ENCODE measurements at places on chromosomes 5 and 9. TPM values are rescaled to one million over a fixed set of nuclear protein-coding genes. Genes with fewer than 3 reads are reported as not detected.
A peak's percentile ranks its signal among the peaks of the same experiment; 100 is the strongest.

Gene PAPPA
- 1.4 TPM for total RNA-seq

DNA sequence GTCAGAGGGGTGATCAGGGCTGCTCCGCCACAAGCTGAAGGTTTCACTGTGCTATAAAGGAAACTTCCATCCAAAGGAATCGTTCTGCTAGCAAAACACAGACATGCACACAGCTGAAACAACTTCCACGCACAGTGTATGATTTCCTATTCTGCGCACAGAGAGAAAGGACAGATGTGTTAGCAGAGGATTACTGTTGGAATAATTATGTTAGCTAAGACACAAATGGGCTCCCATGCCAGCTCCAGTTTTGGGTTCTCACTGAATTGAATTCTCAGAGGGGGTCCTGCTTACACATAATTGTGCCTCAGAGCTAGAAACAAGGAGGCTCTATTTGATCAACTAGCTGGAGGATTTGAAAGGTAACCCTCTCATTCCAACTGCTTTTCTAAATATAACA, 352.4 kb downstream of the IRX2 start:
- peaks cover 1% of the 10 kb centered on the region for H3K27me3 ChIP-seq
- no peak overlapping the region for H3K27ac ChIP-seq
- no peak overlapping the region for H3K4me3 ChIP-seq
- H3K4me1 ChIP-seq, result no peaks in the 10 kb centered on the region

Gene IL33
- total RNA-seq, result 0.31 TPM

- no peak overlapping the region for H3K4me3 ChIP-seq
- H3K27ac ChIP-seq, result no peak overlapping the region
- no peak for DNase-seq
- no peaks in the 10 kb centered on the region for H3K27me3 ChIP-seq
- H3K4me1 ChIP-seq, result peaks cover 16% of the 10 kb centered on the region
Measured at GRCh38 chr5:126428421-126428820, 5.2 kb downstream of the GRAMD2B start.

Gene WDR38
- total RNA-seq, result not detected

GRCh38 chr9:92769990-92770359, 5.3 kb upstream of the BICD2 start:
- H3K4me1 ChIP-seq, result peaks cover 12% of the 10 kb centered on the region
- no peak for DNase-seq
- peaks cover 6% of the 10 kb centered on the region for H3K36me3 ChIP-seq
- H3K4me3 ChIP-seq, result no peak overlapping the region
- H3K27me3 ChIP-seq, result peaks cover 13% of the 10 kb centered on the region
- peak overlapping the region; percentile 52 for H3K27ac ChIP-seq

- H3K4me1 ChIP-seq, result no peaks in the 10 kb centered on the region
- H3K4me3 ChIP-seq, result no peak overlapping the region
- no peak overlapping the region for H3K27ac ChIP-seq
Measured at GRCh38 chr5:73623901-73624404, 2.0 kb upstream of the ARHGEF28 start.

GRCh38 chr9:37005517-37006140, 28.4 kb downstream of the PAX5 start:
- H3K36me3 ChIP-seq, result no peaks in the 10 kb centered on the region
- peaks cover 8% of the 10 kb centered on the region for H3K27me3 ChIP-seq
- no peak overlapping the region for H3K27ac ChIP-seq
- peaks cover 3% of the 10 kb centered on the region for H3K4me1 ChIP-seq

GRCh38 chr5:124438026-124438902, 308.2 kb downstream of the ZNF608 start:
- H3K27me3 ChIP-seq, result peaks cover 2% of the 10 kb centered on the region
- peak; percentile 9 for DNase-seq
- H3K36me3 ChIP-seq, result peaks cover 4% of the 10 kb centered on the region

Gene DMRT3
- total RNA-seq, result not detected

- no peaks in the 10 kb centered on the region for H3K36me3 ChIP-seq
- H3K4me1 ChIP-seq, result peaks cover 4% of the 10 kb centered on the region
- H3K27ac ChIP-seq, result no peak overlapping the region
- no peak overlapping the region for H3K4me3 ChIP-seq
- H3K27me3 ChIP-seq, result no peaks in the 10 kb centered on the region
Measured at GRCh38 chr5:174553556-174553955, 170.8 kb upstream of the MSX2 start.

Gene ABO
- 1.4 TPM for total RNA-seq

- no peak overlapping the region for H3K27ac ChIP-seq
- H3K4me3 ChIP-seq, result no peak overlapping the region
- peaks cover 6% of the 10 kb centered on the region for H3K4me1 ChIP-seq
- no peaks in the 10 kb centered on the region for H3K36me3 ChIP-seq
Measured at GRCh38 chr5:149794041-149794440, 63.9 kb downstream of the PPARGC1B start.

- H3K4me1 ChIP-seq, result peaks cover 3% of the 10 kb centered on the region
- no peak overlapping the region for H3K4me3 ChIP-seq
- no peaks in the 10 kb centered on the region for H3K27me3 ChIP-seq
Measured at GRCh38 chr5:54148067-54148845, 162.1 kb downstream of the ARL15 start.

GRCh38 chr5:111200828-111201227, 23.4 kb upstream of the CAMK4 start:
- H3K4me3 ChIP-seq, result no peak overlapping the region
- no peaks in the 10 kb centered on the region for H3K27me3 ChIP-seq
- no peaks in the 10 kb centered on the region for H3K36me3 ChIP-seq
- no peak overlapping the region for H3K27ac ChIP-seq
- no peaks in the 10 kb centered on the region for H3K4me1 ChIP-seq
- DNase-seq, result no peak

GRCh38 chr5:17143335-17143734, 74.1 kb upstream of the BASP1 start:
- no peak overlapping the region for H3K27ac ChIP-seq
- H3K36me3 ChIP-seq, result no peaks in the 10 kb centered on the region
- peaks cover 2% of the 10 kb centered on the region for H3K27me3 ChIP-seq
- no peak overlapping the region for H3K4me3 ChIP-seq

DNA sequence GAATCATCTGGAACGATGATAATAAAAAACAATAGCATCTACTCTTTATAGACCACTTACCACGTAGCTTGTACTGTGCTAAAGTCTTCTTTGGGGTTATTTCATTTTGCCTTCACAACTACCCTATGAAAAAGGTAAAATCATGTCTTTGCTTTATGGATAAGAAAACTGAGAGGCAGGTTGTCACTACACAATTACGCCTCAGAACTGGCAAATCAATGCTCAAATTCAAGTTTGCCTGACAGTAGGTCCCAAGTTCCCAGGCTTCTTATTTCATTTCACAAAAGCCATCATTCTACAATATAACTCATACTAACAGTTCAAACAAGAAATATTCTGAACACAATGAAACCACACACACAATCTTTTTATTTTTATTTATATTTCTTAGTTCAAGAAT, 258.5 kb downstream of the GABRB2 start:
- no peak for DNase-seq
- peaks cover 4% of the 10 kb centered on the region for H3K4me1 ChIP-seq
- H3K4me3 ChIP-seq, result no peak overlapping the region
- no peaks in the 10 kb centered on the region for H3K36me3 ChIP-seq
- no peak overlapping the region for H3K27ac ChIP-seq

Gene LCN15
- total RNA-seq, result 0.49 TPM

DNA sequence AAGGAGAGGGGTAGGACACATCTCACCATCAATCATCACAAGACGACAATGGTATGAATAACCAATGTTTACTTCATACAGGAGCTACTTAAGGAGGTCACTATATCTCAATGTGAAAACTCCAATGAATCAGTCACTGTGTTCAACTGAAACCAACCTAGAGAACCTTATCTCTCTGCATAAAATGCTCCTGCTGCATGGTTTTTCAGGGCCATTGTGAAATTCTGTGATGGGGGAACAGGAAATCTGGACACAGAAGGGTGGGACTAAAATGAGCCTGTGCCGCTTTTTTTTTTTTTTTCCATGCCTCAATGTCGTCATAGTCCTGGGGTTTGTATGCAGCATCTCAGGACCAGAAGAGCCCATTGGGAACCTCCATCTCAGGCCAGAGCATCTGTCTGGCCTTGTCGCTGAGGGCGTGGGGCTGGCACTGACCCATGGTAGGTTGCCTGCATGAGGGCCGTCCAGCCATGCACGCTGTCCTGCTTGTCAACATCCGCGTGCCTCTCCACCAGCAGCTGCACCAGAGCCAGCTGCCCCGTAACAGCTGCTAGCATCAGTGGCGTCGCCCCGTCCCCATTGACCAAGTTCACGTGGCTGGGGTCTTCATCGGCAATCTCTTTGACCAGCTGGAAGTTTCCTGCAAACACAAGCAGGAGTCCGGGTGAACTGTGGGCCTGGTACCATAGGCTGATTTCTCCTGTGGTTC, 12.7 kb downstream of the ANKS6 start:
- no peak overlapping the region for H3K4me3 ChIP-seq
- H3K4me1 ChIP-seq, result peaks cover 5% of the 10 kb centered on the region
- H3K27me3 ChIP-seq, result no peaks in the 10 kb centered on the region
- DNase-seq, result no peak
- H3K36me3 ChIP-seq, result peaks cover 7% of the 10 kb centered on the region

- no peak overlapping the region for H3K4me3 ChIP-seq
- H3K27me3 ChIP-seq, result peaks cover 2% of the 10 kb centered on the region
- H3K4me1 ChIP-seq, result no peaks in the 10 kb centered on the region
- H3K27ac ChIP-seq, result no peak overlapping the region
Measured at GRCh38 chr9:93223260-93224180, 39.6 kb downstream of the WNK2 start.

Gene KIAA0825
- total RNA-seq, result 2.0 TPM

DNA sequence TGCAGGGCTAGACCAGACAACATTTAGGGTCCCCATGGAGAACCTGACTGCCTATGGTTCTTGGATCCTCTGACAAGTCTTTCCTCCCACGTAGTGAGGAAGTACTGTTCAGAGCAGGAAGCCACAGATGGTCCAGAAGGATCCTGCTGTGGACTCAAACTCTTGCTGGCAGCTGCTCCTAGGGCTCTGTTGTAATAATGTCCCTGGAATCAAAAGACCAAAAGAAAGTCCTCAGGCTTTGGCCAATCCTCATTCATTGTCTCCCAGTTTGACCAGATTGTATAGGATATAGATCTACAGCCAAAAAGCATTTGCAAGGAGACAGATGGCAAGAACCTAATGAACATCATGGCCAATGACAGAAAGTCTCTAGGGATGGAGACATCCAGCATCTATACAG, 53.9 kb downstream of the SEMA6A start:
- H3K27ac ChIP-seq, result no peak overlapping the region
- H3K27me3 ChIP-seq, result peaks cover 2% of the 10 kb centered on the region
- peaks cover 5% of the 10 kb centered on the region for H3K36me3 ChIP-seq
- no peak overlapping the region for H3K4me3 ChIP-seq
- DNase-seq, result no peak

Gene SLC46A2
- total RNA-seq, result not detected

Gene NMUR2
- total RNA-seq, result not detected

- no peak overlapping the region for H3K27ac ChIP-seq
- DNase-seq, result no peak
- no peaks in the 10 kb centered on the region for H3K4me1 ChIP-seq
- H3K36me3 ChIP-seq, result no peaks in the 10 kb centered on the region
- H3K4me3 ChIP-seq, result no peak overlapping the region
- H3K27me3 ChIP-seq, result peaks cover 2% of the 10 kb centered on the region
Measured at GRCh38 chr5:154593071-154593470, 115.0 kb upstream of the HAND1 start.

- no peak overlapping the region for H3K4me3 ChIP-seq
- H3K27ac ChIP-seq, result no peak overlapping the region
- no peaks in the 10 kb centered on the region for H3K27me3 ChIP-seq
Measured at GRCh38 chr5:137191179-137191578, 307.9 kb downstream of the SPOCK1 start.

DNA sequence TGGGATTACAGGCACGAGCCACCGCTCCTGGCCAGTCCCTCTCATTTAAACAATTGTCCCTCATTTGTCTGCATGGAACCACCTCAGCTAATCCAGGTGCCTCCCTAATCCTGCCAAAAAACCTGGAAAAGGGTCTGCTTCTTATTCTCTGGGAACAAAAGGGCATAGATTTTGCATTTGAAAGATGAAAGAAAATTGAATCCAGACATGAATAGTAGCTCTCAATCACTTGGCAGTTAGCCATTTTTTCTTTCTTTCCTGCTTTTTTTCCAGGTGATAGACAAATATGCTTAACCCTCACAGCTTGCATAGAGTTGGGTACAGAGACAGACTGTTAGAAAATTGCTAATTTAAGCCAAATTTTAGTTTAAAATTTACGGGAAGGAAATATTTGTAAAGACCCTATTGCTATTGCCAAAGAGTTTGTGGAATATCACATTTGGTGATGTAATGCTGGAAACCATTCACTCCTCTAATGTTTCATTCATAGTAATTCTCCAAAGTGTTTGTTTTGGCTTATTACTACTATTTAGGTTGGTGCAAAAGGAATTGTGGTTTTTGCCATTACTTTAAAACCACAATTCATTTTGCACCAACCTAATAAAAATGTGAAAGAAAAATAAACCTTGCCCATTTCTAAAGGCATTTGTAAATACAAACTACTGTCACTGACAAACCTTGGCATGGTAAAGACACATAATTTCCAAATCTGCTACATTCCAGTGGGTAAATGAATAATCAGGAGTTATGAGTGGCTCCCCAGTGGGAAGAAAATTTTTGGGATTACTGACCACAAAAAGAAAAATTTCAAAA, 80.5 kb upstream of the JAK2 start:
- H3K27ac ChIP-seq, result no peak overlapping the region
- H3K4me1 ChIP-seq, result no peaks in the 10 kb centered on the region
- no peaks in the 10 kb centered on the region for H3K36me3 ChIP-seq
- no peaks in the 10 kb centered on the region for H3K27me3 ChIP-seq

DNA sequence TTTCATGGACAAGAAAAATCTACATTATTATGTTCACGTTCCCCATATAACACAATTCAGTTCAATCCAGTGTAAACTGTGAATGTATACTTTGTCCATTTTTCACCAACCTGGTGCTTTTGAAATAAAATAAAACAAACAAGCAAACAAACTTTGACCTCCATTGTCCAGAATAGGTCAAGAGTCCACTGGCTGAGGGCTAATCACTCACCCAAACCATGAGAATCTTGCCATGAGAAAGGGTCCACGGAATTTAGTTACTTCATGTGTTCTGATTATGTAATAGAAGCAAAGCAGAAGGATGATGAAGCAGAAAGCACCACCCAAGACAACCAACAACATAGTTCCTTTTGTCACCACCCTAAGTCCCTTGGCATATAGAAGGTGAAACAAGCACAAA, 28.7 kb downstream of the DIAPH1 start:
- H3K4me3 ChIP-seq, result no peak overlapping the region
- DNase-seq, result no peak
- peaks cover 6% of the 10 kb centered on the region for H3K36me3 ChIP-seq
- no peaks in the 10 kb centered on the region for H3K27me3 ChIP-seq
- H3K27ac ChIP-seq, result no peak overlapping the region
